ENCODE measurements at places on chromosomes 7 and 10.

DNA sequence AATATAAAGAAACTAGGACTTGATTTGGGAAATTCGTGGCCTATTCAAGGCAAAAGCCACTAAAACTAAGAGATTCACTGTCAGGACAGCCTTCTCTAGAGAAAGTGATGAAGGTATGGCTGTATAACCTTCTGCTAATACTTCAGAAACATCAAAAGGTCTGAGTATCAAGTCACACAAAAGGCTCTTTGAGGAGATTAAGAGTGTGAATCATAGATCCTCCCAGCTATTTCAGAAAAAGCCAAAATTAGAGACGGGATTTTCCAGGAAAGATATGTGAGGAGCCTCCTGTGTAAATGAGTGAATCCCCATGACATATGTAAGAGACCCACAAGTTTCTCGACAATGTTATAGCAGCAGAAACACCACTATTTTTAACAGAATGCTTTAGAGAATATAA lies 56.2 kb downstream of the UBE3C start:
- DNase-seq = no peak

GRCh38 chr10:2866569-2866968 lies 200.8 kb upstream of the PFKP start:
- no peak for DNase-seq

DNA sequence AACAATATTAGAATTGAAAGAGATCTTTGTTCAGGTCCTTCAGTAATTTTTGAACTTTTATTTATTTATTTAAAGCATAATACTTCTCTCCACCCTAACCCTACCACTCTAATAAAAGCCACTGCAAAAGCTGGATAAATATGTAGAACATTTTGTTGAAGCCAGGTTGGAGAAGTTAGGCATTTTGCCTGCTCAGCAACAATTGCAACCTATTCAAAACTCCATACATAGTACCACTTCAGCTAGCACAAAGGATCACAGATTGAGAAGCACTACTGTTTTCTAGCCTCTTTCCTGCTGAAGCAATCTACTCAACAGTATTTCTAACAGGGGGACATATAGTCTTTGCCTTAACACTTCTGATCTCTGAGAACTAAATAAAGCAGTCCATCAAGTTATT lies 25.0 kb downstream of the RUNDC3B start:
- no peak for DNase-seq

DNA sequence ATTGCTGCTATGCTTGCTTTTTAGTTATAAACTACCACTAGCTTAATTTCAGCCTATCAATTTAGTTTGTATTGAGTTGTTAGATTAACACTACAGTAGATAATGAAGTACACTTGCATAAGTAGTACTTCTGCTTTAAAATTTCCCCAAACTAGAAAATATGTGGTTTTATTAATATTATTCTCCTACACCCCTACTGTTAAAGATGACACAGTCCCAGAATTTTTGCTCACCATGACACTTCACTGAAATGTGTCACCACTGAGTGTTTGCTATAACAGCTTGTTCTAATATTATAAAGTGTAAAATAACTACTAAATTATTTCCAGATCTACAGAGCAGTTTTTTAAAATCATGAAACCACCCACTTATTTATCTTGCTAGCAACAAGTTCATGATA lies 31.6 kb downstream of the RHEB start:
- no peak for DNase-seq

DNA sequence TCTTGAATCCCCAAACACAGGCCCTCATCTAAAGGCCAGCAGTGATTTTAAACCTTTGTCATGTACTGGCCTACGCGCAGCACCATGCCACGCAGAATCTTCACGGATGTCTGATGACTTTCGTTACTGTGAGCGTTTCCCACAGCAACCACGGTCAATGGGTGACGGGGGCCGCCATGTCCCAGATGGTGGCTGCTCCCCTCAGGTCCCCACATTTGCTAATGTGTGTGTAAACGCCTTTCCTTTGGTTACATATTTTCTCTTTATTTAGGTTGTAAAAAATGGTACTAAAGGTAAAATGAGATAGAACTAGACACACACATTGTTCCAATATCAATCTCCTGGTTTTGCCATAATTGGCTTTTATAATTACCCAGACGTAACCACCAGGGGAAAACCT lies 551.8 kb downstream of the DNAJB6 start:
- no peak for DNase-seq

GRCh38 chr10:102151774-102152544 lies at the start of gene NOLC1:
Gene NOLC1, plus strand, starts transcription at chr10:102152389. Its CDS starts 22 bp downstream, at chr10:102152411.
- peak; percentile 100 for DNase-seq

- DNase-seq = no peak
Measured at GRCh38 chr7:19508124-19508523, 200.7 kb downstream of the POLR1F start.

DNA sequence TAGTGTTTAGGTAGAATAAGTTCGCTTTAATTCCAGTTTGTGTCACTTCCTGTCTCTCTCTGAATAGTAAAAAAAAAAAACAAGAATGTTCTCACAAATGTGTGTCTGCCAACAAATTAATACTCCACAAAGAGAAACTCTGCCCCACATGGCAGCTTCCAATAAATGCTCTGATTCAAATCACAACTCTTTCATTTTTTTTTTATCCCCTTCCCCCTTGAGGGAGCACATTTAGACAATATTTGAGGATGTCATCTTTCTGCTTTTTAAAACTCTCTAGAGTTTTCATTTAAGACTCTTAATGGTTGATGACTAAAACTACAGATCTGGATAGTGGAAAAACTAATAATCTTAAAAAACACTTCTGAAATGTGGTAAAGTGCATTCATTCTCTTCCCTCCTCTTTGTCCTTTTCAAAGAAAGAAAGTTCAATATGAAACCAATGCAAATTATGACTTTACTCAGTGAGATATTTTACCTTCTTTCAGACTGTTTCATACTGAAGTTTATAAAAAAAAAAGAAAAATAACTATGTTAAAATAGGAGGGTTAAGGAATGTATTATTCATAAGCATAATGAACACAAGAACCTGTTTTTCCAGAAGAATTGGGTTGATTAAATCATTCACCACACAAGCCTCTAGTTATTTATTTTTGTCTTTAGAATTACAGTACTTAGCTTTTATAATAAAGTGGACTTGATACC lies 42.3 kb downstream of the ARID5B start:
- no peak for DNase-seq

- no peak for DNase-seq
Measured at GRCh38 chr7:28480595-28480994, 68.3 kb downstream of the CREB5 start.

DNA sequence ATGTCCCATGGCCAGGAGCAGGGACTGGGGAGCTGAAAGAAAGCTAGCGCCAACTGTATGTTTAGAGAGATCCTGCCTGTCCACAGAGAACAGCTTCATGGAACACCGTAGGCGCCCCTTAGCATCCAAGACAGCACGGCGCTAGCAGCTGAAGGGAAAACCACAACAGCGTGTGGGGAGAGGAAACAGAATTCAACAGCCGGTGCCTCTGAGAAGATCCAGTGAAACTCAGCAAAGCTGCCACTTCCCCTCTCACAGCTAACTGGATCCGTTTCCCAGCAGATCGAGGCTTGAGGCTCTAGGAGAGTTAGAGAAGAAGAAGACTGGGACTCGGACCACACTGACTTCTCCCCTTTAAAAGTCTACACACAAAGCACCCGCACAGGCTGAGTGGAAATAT lies 145.0 kb downstream of the MAD1L1 start:
- peak; percentile 83 for DNase-seq

DNA sequence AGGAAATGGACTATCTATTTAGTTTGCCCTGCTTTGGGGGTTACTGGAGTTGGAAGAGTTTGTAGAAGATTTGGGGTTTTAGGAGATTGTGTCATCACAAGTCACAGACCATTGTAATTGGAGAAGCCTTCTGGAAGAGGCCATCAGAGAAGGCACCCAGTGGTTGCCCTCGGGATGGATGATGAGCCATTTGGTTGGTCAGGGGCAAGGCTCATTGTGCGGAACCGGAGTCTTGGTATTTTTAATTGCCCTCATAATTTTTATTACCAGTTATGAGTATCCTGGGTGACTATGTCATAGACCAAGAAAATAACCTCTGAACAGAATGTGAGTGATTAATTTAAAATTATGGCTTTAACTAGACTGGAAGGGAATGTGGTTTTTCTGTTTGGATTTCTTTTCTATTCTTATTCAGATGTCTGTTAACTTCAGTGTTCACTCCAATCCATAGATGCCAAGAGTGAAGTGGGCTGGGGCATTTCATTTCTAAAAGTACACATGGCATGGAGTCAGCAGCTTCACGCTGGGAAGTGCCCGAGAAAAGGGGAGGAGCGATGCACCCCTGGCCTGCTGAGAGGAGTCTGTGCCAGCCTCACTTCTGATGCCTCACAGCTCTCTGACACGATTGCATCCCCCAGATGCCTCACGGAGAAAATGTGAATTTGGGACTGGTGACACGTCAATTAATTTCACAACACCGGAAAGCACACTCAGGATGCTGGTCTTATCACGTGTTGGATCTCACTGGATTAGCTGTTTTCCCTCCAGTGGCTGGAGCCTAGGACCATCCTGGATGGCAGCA lies 225.6 kb upstream of the IGFBP3 start:
- no peak for DNase-seq

DNA sequence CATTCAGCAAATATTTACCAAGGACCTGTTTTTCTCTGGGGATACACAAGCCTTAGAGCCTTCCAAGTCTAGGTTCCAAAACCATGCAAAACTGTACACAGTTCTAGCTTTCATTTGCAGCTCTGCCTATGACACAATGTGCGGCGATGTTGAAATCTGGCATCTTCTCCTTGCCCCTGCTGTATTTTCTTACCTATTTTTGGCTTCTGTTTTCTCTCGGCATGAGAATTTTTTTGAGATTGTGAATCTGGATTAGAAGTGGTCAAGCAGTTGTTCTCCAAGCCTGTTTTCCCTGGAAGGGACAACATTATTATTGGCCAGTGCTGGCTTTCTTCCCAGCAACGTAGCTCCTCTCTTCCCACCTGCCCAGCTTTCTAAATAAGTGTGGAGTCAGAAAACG lies 176.3 kb downstream of the CREB5 start:
- DNase-seq = no peak

GRCh38 chr7:79529881-79530235 lies 76.4 kb upstream of the MAGI2 start:
- DNase-seq = no peak

- no peak for DNase-seq
Measured at GRCh38 chr7:122658856-122659255, 40.1 kb downstream of the RNF133 start.

- DNase-seq = no peak
Measured at GRCh38 chr7:124954790-124955189, 25.2 kb upstream of the POT1 start.

- no peak for DNase-seq
Measured at GRCh38 chr10:129965959-129966358, 1.9 kb upstream of the EBF3 start.

- no peak for DNase-seq
Measured at GRCh38 chr7:39758234-39758970, 135.0 kb downstream of the RALA start.

- DNase-seq = no peak
Measured at GRCh38 chr7:79046061-79046460, 407.4 kb downstream of the MAGI2 start.

GRCh38 chr10:94138391-94138790 lies 144.7 kb downstream of the PLCE1 start:
- DNase-seq = no peak

GRCh38 chr10:69696073-69696731 lies 66.2 kb downstream of the FAM241B start:
- peak; percentile 85 for DNase-seq

DNA sequence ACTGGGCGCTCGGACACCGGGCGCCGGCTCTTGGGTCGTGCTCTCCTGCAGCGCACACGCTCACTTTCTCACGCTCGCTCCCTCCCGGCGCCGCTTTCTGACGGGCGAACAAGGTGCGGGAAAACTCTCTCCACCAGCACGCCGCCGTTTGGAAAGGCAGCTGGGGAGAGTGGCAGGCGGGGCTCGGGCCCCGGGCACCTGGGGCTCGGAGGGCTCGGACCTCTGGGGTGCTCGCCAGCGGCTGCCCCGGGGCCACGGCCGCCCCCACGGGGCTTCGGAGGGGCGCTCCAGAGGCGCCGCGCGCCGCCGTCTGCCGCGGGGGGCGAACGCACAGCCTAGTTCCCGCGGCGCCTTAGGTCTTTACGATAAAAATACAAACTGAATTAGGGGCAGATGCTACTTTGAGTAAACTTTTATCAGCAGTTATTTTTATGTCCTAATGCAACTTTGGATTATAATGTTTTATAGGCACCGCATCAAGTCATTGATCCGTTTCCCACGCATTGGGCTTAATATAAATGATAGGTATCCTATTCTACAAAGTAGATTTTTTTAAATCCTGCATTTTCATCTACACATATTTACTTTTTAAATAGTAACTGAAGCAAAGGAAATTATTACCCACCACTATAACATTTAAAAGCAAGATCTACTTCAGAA lies 535 bp upstream of the EPC1 start:
- peak; percentile 20 for DNase-seq

DNA sequence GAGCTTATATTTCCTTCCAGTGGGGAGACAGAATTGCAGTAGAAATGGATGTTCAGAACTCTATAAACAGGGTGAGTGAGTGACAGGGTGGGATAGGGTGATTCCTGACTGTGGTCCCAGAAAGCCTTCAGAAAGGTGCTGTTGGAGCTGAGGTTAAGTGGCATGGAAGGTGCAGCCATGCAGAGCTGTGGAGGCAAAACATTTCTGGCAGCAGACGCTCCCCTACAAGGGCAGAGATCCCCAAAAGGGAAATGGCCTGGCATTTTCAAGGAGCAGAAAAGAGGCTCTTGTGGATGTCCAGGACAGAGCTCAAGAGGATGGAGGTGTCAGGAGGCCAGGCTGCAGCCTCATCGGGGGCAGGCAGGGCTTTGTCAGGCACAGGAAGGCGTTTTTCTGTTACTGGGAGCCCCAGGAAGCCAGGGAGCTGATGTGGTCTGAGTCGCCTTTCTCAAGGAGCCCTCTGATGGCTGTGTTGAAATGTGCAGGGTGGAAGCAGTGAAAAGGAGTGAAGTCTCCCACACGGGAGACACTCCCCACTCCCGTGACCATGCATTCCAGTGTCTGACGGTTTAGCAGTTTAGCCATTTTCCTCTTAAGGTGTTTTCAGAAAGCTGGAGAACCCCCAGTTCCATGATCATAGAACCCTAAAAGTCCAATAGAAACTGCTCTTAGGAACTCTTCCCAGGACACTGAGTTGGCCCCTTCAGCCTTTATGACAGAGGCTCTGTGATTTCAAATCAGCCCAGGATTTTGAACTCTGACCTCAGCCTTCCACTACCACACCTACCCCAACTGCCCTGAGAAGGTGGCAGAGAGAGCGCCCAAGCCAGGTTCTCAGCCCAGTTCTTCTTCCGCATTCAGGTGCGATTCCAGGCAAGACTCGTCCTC lies 96.2 kb downstream of the C10orf105 start:
- peak; percentile 32 for DNase-seq

Measured in KBM-7 (cell line).